MV-4-11 (cell line): ENCODE measurements at places on chromosomes 11 and 22.

GRCh38 chr22:50628543-50629134 is 687 bp upstream of the ARSA start:
- DNase-seq = no peak

DNA sequence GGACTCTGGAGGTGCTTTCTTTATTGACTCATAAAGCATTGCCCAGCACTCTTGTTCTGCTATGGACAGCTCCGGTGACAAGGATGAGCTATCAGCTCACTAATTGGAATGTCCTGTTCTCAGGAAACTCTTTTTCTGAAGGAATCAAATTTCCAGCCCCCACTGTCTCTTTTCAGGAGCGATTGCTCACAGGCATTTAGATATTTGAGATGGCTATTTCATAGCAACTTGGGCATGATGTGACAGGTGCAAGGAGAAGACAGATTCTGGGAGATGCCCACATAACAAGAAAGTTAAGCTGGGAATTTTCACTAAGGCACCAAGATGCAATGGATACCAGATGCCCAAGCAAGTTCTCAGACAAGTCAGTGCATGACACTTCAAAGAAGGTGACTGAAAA is 123.4 kb upstream of the CSNK2A3 start:
- DNase-seq = no peak

DNA sequence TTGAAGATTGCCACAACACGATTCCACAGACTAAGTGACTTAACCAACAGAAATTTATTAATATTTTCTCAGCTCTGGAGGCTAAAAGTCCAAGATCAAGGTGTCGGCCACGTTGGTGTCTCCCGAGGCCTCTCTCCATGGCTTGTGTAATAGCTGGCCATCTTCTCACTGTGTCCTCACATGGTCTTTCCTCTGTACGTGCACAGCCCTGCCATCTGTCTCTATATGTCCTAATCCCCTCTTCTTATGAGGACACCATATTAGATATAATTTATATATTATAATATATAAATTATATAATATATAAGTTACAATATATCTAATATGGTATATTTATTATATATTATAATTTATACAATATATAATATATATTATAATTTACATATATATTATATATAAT is 25.1 kb upstream of the SCGB1A1 start:
- no peak for DNase-seq

DNA sequence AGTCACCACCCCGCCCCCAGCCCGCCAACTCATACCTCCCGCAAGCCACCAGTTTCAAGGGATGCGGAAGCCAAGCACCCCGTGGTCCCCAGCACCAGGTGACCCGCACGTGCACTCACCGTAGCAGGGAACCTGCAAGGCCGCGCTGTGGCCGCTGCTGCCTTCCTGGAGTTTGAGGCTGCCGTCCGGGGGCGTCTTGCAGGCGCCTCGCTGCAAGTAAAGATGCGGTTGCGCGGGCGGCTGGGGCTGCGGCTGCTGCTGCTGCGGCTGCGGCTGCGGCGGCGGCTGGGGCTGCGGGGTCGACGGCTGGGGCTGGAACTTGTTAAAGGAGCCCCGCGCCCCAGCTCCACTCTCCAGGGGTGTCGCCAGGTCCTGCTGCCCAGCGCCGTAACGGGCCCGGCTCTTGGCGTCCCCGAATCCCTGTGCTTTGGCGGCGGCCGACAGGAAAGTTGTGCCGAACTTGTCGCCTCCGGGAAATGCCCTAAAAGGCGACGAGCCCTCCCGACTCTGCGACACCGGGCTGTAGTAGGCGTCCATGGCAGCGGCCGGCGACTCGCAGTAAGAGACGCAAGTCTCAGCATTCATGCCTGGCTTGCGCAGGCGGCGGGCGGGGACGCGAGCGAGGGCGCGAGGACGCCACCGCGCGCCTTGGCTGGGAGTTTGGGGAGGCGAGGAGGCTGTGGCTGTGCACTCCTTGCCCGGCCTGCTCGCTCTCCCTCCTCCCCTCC is at the start of gene ALX4:
TSS of gene ALX4 (minus strand) at position 662 of the 728 bp plus-strand sequence. CDS start at position 585, 77 bp downstream.
- DNase-seq = peak; percentile 12

DNA sequence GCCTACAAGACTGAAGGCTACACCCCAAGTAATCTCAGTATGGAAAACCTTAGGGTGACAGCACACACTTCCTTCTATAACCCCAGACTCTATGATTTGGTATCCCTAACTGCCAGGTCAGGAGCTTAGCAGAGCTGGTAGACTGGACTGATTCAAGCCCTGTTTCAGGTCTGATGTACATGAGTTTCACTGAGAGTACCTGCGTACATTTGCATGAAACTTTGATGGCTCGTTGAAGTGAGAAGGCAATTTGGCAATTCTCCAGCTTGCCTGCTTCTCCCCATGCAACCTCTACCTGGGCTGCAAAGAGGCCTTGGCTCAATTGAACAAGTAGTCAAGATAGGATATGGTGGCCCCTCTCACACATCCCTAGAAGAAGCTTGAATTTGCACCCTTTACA is 10.2 kb downstream of the FIBIN start:
- no peak for DNase-seq

DNA sequence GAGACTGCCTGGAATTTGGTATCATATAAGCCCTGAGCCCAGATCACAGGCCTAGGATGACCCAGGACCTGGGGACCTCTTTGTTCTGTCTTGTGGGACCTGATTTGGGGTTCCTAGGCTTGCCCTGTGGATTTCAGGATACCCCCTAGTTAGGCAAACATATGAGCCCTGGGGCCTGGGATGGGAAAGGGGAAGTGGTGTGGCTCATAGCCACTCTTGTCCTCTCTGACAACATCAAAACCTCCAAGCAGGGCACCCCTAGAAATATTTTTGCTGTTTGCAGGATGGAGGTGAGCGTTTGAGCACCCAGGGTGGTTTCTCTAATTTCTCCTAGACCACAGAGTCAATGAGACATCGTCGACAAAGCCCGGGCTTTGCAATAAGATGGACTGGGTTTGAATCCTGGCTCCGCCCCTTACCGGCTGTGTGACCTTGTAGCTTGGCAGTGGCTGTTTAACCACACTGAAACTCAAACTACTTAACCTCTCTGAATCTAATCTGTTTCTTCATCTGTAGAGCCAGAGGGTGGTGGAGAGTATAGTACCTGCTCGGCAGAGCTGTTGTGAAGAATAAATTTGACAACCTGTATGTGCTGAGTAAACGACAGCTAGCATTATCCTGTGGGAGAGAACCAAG is 5.3 kb upstream of the LRRC10B start:
- DNase-seq = peak; percentile 78

DNA sequence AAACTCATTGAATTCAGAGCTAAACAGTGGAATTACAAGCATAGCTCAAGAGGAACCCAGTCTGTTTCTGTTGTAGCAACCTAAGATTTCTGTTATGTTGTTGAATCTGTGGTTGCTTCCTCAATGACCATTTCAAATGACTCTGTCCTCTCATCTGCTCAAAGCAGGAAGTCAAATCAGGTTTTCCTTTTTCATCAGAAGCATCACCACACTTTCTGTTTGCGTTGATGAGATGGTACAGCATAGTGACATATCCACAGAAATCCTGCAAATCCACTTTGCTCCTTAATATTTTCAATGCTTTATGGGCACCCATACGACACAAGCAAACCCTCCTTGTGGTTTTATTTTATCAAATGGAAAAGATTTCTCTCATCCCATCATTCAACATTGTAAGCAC is 12.6 kb upstream of the UCP2 start:
- peak; percentile 86 for DNase-seq

DNA sequence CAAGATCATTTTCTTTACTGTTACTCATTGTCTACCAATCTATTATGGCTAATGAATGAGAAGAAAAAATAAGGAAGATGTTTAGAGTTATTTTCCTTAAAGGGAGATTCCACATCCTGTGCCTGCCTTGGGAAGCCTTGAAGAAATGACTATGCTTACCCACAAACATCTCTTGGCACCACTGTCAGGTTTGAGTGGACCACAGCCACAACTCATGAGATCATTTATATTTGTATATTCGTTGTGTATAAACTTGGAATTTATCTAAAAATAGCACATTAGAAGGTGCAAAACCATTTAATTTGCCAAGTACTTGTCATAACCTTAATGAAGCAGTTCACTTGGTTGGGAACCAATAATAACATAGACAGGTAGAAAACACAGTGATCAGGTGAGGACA is 740.8 kb downstream of the DLG2 start:
- DNase-seq = no peak

GRCh38 chr11:76706667-76707066 is 36.1 kb upstream of the LRRC32 start:
- no peak for DNase-seq

- no peak for DNase-seq
Observed at GRCh38 chr11:128235958-128236357, 351.4 kb downstream of the ETS1 start.

DNA sequence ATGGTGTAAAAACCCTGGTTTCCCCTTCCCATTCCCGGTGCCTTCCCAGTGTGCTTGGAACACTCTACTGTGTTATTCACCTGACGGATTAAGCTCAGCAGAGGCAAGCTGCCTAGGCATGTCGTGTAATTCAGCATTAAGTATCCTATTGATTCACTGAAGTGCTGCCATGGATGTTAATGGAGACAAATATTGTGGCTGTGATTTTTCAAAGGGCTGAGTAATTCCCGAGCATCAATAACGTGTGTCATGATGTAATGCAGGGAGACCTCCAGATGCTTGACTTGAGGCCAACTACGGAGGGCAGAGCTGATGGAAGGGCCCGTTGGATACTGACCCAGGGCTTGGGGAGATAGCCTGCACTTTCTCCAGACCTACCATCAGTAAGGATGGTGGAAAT is 269.0 kb downstream of the ST3GAL4 start:
- DNase-seq = no peak

DNA sequence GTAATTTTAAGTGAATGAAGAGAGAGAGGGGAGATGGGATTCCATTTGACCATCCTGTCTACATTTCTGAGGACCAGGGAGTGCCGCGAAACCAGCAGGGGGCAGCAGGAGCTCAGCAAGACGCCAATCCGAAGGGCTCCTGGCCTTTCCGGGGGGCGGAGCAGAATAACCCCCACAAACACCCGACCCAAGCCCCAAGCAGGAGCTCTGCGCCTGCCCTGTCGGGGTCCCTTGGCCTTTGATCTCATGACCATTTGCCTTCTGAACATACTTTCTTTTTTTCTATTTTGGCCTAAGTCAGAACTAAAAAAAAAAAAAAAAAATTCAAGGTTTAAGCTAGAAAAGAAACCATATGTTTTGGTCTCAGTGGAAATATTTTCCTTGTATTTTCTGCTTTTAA is 21.9 kb upstream of the SCN2B start:
- peak; percentile 54 for DNase-seq

- peak; percentile 15 for DNase-seq
Observed at GRCh38 chr11:3823303-3823702, 14.9 kb downstream of the PGAP2 start.

DNA sequence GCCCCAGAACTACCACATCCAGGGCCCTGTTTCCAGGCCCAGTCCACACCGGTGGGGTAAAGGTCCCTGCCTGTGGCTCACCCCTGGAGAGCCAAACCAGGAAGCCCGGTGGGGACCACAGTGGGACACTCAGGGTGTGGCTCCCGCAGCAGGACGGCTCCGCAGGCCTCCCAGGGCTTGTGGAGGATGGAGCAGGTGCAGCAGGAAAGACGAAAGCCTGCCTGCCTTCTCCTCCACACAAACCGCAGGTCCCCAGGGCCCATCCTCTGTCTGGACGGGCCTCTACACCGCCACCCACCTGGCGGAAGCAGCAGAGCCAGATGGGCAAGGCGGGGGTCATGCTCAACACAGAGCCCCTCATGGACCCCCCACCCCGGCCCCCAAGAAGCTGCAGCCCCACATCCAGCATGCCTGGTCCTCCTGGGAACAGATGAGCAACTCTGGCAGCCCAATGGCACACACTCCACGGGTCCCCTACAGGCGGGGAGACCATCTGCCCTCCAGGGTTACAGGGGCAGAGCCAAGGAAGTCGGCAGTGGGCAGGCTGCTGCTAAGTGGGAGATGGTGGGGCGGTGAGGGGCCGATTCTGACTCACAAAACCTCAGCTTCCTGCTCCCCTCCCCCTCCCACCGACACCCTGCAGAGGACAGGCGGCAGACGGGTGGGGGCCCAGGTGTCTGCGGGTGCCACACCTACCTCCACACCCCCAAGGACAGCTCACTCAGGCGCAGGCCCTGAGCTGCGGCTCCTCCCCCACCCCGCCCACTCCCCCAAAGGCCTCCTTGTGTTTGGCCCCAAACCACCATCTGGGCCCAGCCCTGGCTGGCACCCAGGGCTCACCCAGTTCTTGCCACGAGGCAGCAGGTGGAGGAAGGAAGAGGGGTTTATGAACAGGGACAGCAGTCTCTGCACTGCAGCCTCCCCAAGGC is 5.2 kb downstream of the SBF1 start:
- peak; percentile 87 for DNase-seq

DNA sequence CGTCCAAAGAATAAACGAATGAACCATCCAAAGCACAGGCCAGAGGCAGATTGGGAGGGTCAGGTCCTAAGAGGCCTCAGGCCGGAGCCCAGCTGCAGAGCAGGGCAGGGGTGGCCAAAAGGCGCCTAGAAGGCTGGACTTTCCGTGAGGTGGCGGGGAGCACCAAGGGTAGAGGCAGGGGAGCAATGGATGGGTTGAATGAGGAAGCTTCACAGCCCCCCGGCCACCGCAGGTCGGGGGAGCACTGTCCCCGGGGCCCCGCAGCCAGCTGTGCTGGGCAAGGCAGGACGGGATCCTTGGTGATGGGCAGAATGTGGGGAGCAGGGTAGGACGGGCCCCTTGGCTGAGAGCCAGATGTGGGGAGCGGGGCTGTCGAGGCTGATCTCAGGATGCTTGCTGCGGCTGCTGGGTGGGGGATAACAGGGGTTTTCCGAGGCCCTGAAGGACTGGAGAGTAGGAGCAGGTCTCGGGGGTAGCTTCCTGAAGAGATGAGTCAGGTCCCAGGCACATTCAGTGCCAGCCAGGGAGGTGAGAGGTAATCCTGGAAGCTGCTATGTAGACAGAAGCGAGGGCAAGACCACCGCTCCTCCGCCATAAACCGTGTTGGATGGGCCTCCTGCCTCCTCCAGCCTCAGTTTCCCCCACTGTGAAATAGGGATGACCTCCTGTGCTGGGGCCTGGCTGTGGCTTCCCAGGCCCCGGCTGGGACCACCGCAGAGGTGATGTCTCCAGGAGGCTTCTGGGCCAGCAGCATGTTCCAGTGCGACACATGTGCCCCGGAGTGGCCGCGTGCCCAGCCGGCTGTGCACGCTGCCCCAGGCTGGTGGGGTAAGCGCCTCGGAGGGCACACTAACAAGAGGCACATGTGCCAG is 34.6 kb upstream of the KCNQ1OT1 start:
- DNase-seq = no peak

GRCh38 chr22:45877651-45878050 is 99.3 kb downstream of the WNT7B start:
- DNase-seq = no peak

- DNase-seq = no peak
Observed at GRCh38 chr11:110951950-110952503, 239.8 kb upstream of the ARHGAP20 start.

DNA sequence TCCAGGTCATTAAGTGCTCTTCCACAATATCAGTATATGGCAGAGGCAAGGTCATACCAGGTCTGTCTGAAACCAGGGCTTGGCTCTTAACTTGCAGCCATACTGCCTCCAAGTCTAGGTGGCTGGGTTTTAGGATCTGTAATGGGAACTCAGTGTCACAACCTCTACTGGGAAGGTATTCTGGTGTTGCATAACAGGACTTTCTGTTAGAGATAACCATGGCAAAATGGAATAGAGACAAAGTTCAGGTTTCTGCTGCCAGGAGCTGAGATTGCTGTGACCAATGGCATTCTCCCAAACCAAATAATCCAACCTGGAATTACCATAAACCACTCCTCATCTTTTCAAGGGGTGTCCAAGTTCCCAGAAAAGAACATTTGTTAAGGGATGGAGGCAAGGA is 6.8 kb upstream of the SAA1 start:
- DNase-seq = no peak
